ENCODE measurements at places on chromosomes 1 and 21. TPM values are rescaled to one million over a fixed set of nuclear protein-coding genes. Genes with fewer than 3 reads are reported as not detected.

- DNase-seq: peak; percentile 55
Observed at GRCh38 chr1:89821322-89822108, 683 bp downstream of the LRRC8D start.

GRCh38 chr1:71885171-71885570 is 397.2 kb downstream of the NEGR1 start:
- no peak for DNase-seq

- DNase-seq: no peak
Observed at GRCh38 chr1:62954758-62955157, 170.8 kb downstream of the ATG4C start.

DNA sequence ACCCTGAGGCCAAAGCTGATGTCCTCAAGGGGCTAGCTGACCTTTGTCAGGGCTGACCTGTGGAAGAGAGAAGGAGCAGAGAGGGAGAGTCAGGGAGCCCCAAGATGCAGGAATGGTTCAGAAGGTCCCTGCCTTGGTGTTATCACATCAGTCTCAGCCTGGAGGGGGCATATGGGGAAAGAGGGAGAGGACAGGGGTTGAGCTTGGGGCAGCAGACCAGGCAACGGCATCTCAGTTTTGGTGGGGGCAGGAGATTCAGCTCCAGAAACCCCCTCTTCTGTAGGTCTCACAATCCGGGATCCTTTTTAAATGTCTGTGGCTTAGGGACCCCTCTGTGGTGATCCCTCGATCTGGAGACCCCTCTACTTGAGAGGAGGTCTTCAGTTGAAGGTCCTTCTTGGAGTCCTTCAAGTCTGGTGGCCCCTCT is 815 bp downstream of the S100A13 start:
- DNase-seq: no peak

DNA sequence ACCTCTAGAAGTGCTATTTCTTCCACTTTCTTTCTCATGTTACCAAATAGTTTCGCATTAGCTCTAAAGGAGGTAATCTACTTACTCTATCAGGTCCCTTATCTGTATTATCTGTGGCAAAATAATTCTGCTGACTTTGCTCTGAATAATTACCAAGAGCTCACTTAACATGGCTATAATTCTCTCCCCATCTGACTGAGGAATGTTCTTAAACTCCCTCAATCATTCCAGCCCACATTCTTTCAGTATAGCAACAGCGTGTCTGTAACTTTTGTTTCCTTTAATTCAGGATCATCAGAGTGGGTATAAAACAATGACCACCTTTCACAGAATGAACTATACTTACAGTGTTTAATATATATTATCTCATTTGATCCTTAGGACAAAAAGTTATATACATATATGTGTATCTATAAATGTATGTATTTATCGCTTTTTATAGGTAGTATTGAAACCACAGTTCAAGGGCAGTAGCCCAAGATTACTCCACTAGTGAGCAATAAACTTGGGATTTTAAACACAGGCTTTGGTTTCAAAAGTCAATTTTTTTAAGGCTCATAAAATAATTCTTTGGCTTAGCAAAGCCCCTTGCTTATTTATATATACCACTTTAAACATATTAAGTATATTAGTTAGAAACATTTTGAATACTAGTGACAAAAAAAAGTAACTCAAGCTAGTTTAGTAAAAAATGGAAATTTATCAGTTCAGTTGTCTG is 36.1 kb upstream of the ST6GALNAC3 start:
- no peak for DNase-seq

DNA sequence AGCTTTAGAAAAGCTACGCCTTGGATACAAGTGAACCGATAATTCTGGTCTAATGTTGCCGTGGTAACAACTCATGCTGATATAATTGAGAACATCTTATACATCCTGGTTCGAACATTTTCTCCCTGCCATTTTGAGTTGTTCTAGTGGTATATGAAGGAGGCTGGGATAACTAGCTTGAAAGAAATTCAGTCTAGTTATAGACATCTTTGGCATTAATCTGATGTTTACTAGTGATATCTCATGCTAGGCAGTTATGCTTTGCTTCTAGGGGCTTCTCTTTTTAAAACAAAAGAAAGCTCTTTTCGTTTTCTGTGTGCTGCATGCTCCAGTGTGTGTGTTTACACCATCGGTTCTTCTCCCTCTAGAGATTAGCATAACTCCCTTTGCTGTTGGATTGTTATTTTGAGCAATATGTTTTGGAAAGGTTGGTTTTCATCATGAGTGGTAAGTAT is 20.5 kb downstream of the PRKACB start:
- no peak for DNase-seq

DNA sequence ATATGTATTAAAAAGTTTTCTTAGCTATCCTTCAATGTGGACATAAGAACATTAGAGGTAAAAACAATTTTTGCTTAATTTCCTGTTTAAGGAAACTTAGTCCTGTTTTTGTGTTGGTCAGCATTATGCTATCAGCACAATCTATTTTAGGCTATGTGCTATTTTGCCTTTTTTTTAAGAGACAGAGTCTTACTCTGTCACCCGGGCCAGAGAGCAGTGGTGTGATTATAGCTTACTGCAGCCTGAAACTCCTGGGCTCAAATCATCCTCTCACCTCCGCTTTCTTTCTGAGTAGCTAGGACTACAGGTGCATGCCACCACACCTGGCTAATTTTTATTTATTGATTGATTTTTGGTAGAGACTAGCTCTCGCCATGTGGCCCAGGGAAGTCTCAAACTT is 199.1 kb upstream of the TMPRSS15 start:
- no peak for DNase-seq

The NECTIN4 gene
- total RNA-seq: not detected

The SLFNL1 gene
- total RNA-seq: not detected

All from MG63 (cell line).